ENCODE measurements at places on chromosomes 3 and 15. TPM values are rescaled to one million over a fixed set of nuclear protein-coding genes. Genes with fewer than 3 reads are reported as not detected.

DLL4 gene
- not detected for total RNA-seq

ANKDD1A gene
- 1.5 TPM for total RNA-seq

EAF2 gene
- total RNA-seq, result 11.3 TPM

GNL3 gene
- total RNA-seq, result 203 TPM

TMEM207 gene
- total RNA-seq, result not detected

ZNF860 gene
- total RNA-seq, result 0.34 TPM

CCDC191 gene
- 2.7 TPM for total RNA-seq

MUSTN1 gene
- not detected for total RNA-seq

WNT5A gene
- 109 TPM for total RNA-seq

SOX2 gene
- total RNA-seq, result 3.1 TPM

DPP8 gene
- total RNA-seq, result 21.0 TPM

STX19 gene
- not detected for total RNA-seq

PLIN1 gene
- total RNA-seq, result 0.29 TPM

DNA sequence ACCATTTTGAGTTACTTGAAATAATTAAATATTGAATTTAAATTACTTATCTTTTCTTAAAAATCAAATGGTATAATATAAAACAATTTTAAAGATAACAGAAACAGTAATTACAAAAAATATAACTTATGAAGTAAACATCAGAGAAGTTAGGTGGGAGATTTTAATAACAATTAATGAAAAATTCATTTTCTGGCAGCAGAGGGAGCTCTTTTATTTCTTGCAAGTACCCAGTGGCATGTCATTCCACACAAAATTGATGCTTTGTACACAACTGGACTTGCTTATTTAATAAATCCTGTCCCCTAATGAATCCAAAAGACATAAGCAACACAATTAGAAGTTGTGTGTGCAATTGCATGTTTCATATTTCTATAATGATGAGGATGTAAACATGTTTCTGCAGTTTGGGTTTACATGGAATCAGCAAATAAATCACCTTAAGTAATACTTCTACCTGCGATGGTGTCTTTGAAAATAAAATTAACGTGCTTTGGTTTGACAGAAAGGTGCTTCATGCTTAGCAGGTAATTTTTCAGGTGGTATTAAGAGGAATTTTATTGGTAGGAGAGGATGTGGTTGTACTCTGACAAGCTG, 861.3 kb downstream of the ZPLD1 start:
- DNase-seq, result no peak

- no peak for DNase-seq
Observed at GRCh38 chr3:188358787-188359493, 205.0 kb downstream of the LPP start.

- no peak for DNase-seq
Observed at GRCh38 chr3:119403201-119403600, 60.2 kb downstream of the TMEM39A start.

DNA sequence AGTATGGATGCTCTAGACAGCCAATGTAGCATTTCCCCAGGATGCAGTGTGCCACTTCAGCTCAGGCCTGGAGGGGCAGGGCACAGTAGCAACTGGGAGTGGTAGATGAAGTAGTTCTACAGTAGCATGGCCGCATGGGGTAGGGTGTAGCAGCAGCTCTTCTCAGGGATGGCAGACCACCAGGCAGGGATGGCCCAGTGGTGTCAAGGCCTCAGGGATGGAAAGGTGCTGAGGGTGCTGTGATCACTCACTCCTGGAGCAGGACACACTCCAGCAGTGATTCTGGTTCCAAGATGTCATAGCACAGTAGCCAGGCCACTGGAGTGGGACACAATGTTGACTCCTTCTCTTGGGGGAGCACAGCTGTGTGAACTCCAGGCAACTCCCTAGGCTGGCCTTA, 210.9 kb upstream of the LYSMD4 start:
- no peak for DNase-seq

DNA sequence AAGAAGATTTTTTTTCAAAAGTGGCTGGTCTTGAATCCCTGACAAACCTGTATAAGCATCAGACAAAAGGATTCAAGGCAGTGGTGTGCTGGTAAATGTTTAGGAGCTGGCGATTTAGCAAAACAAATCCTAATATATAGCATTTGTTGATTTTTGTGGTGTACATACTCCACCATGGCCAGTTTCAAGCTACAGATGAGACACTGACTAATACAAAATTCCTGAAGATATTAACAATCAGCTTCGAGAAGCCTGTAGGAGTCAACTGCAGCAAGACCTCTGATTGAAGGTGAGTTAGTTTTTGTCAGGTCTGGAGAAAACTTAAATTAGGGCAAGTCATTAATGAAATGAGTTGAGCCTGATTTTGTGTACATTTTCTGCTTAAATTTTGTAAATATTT, 6.7 kb downstream of the STRIT1 start:
- no peak for DNase-seq

DNA sequence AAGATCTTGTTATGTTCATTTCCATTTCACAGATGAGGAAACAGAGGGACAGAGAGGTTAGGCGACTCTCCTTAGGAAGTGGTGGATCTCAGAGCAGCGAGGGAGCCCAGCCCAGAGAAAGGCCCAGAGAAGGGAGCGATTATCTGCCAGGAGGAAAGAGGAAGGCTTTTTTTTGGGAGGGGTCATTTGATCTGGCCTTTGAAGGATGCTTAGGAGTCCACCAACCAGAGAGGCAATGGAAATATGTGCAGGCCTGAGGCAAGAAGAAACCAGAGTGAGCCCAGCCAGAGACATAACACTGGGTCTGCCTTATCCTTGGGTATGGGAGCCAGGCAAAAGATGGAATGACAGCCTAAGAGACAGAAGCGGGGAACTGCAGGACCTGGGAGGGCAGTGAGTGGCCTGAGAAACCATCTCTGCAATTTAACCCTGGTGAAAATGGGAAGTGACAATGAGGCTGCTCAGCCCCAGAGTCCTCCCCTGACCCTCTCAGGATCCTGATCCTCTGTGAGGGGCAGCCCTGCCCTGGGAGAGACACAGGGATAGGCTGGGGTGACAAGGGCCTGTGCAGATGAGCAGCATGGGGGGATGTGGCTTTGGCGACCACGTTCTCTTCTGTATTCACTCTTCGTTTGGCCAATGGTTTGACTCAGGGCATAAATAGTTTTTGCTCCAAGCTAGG, 163.2 kb downstream of the WNT7A start:
- no peak for DNase-seq

- DNase-seq, result no peak
Observed at GRCh38 chr3:179801263-179801662, 148.4 kb downstream of the USP13 start.

- DNase-seq, result peak; percentile 32
Observed at GRCh38 chr3:63364495-63364894, 86.4 kb downstream of the SYNPR start.

DNA sequence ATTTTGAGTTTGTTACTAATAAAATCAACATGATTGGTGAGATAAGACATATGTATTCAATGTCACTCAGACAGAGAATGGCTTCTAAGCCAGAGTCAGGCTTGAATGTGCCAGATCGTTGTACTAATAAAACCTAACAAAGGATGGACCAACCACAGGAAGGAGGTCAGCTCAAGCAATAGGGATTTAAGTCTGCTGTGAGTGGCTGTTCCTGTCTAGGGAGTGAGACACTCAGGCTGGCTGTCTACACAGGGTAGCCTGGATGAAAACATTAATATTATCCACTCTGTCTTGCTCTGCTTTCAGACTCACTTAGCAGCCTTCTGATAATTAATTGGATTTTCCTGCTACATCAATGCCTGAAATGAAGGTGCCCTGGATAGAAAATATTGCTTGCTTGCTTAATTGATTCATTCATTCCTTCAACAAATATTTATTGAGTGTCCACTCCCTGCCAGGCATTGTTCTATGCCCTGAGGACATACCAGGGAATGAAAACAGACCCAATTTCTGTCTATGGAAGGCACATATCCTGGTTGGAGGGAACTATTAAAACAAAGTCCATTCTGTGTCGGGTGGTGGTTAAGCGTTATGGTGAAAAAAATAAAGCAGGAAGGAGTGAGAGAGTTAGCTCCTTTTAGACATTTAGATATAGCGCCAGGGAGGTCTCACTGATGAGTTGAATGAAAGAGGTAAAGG, 239.4 kb downstream of the CHST2 start:
- DNase-seq, result no peak

- DNase-seq, result peak; percentile 70
Observed at GRCh38 chr15:42577514-42578031, 2.2 kb downstream of the STARD9 start.

- no peak for DNase-seq
Observed at GRCh38 chr3:9721015-9721699, 10.4 kb upstream of the BRPF1 start.

DNA sequence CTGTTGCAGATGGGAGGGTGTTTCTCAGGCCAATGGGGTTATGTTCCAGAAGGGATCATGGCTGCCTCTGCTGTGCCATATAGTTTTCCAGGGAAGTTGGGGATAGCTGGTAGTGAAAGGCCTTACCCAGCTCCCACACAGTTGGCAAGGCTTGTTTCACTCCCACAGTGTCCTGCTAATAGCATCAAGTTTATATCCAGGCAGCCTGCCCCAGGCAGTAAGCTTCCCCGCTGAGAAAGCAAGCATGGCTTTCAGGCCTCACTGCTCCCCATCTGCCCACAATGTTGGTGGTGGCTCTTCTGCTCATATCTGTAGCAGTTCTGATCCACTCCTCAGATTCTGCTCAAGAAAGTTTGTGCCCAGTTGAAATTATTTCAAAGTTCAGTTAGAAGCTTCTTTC, 50.9 kb upstream of the DCBLD2 start:
- DNase-seq, result no peak

- DNase-seq, result no peak
Observed at GRCh38 chr3:143824735-143825385, 23.4 kb downstream of the SLC9A9 start.

- DNase-seq, result no peak
Observed at GRCh38 chr3:173886-174285, 22.7 kb upstream of the CHL1 start.

- DNase-seq, result no peak
Observed at GRCh38 chr3:134838599-134838998, 43.5 kb downstream of the EPHB1 start.

DNA sequence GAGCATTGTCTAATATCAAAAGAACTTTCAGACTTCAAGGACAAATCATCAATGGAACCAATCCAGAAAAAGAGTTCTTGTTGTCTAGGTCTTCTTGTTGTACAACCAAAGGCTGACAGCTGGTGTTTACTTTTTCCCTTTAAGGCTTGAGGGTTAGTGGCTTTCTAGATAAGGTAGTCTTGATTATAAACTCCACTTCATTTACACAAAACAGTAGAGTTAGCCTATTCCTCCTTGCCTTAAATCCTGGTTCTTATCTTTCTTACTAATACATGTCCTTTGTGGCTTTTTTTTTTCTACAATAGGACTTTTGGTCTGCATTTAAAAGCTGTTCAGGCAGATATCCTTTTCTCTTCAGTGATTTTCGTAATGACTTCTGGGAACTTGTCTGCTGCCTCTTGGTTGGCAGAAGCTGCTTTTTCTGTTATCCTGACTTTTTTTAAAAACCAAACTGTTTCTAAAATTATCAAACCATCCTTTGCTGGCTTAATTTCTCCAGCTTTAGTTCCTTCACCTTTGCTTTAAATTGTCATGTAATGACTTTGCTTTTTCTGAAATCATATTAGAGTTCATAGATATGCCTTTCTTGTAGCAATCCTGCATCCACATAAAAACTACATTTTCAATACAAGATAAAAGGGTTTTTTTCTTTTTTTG, 44.8 kb downstream of the STRIT1 start:
- no peak for DNase-seq

GRCh38 chr3:170907637-170908234, 701 bp downstream of the EIF5A2 start:
- DNase-seq, result peak; percentile 23

GRCh38 chr3:12456441-12456840, 27.8 kb upstream of the TSEN2 start:
- no peak for DNase-seq

- peak; percentile 78 for DNase-seq
Observed at GRCh38 chr3:170358042-170359010, 811 bp downstream of the SKIL start.

- no peak for DNase-seq
Observed at GRCh38 chr3:54178376-54178775, 56.0 kb downstream of the CACNA2D3 start.

- DNase-seq, result no peak
Observed at GRCh38 chr15:69450968-69451695, 1.5 kb upstream of the RPLP1 start.

DNA sequence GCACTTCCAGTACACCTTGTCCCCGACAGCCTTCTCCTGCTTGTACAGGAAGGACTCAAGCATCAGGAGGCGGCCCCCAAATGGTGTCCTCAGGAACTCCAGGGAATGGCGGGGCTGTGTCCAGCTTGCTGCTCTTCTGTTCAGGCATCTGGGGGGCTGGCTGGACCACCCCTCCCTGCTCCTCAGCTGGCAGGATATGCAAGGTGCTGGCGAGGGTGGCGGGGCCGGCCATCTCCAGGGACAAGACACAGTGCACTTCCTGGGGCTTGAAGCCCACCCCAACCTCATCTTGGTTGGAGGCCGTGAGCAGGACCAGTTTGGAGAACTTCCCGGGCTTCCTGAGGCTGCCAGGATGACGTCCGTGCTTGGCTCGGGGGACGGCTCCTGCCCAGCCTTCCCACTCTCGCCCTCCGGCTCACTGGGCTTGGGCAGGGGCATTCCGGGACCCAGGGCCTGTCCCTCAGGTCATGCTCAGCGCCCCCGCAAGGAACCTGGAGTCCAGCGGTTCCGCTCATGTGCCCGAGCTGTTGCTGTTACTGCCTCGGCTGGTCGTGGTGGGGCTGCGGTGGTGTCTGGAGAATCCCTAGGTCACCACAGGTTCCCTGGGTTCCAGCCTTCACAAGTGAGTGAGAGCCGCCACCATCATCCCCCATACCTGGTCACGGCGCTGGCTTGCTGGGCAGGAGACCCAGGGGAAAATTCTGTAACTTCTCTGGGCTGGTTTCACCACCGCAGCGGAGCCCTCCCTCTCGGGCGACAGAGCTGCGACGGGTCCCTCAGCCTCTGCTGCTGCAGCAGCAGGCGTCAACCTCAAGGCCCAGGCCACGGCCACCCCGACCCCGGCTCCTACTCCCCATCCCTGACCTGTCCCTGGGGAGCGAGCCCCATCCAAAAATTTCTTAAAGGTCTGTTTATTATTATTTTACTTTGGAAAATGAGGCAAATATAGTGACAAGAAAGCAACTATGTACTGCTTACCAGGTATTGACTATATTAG, 82.8 kb upstream of the FXR1 start:
- DNase-seq, result peak; percentile 19

GRCh38 chr3:111944372-111944771, 34.5 kb upstream of the ABHD10 start:
- DNase-seq, result no peak

DNA sequence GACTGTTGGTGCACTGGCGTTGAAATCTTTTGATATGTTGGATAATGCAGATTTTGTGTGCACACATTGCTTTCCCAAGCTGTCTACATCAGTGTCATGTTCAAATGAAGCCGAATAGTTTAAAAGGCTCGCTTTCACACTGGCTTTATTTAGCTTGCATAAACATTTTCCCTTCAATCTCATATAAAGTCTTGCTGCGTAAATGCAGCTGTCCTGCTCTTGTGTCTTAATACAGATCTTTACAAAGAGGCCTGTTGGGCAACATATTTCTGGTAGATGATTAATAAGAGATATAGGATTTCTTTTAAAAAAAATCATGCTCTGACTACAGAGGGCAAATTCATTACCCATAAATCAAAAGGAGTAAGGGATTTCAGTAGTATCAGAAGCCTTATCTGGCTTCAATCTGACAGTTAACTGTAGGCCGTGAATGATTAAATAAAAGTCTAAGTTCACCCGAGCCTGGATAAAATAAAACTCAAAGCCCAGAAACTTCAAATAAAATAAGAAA, 937.2 kb downstream of the FHIT start:
- no peak for DNase-seq
